ENCODE measurements at places on chromosomes 1 and 21.

GRCh38 chr1:20610970-20611369 is 22.1 kb downstream of the CDA start:
- DNase-seq, result no peak

- no peak for DNase-seq
These were observed 69.2 kb downstream of the NME7 start for GRCh38 chr1:169298441-169298840.

- DNase-seq, result no peak
These were observed 13.5 kb downstream of the MAP3K21 start for GRCh38 chr1:233340966-233341516.

- DNase-seq, result no peak
These were observed 117.6 kb downstream of the CASZ1 start for GRCh38 chr1:10678852-10679251.

- DNase-seq, result no peak
These were observed 4.9 kb downstream of the RCC2 start for GRCh38 chr1:17434601-17435000.

GRCh38 chr1:87148661-87149060 is 180.0 kb upstream of the LMO4 start:
- no peak for DNase-seq

- DNase-seq, result no peak
These were observed 3.4 kb downstream of the RCAN1 start for GRCh38 chr21:34611528-34611927.

GRCh38 chr21:42118901-42119300 is 47.8 kb downstream of the UMODL1 start:
- no peak for DNase-seq

DNA sequence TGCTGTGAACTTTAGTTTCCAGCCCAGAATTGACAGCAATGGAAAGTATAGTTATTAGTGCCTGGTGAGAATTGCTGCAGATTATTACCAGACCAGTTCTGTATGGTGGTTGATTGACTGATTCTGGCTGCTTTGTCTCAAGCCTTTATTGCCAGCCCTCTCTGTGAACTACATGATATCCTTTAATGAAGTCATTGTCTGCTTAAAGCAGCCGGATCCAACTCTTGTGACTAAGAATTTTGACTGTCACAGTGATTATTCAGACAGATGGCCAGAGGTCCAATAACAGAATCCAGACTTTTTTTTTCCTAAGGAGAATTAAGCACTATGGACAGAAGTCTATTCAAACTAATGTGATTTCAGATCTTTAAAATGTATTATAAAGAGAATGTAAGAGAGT is 1548.6 kb upstream of the B3GALT2 start:
- no peak for DNase-seq

DNA sequence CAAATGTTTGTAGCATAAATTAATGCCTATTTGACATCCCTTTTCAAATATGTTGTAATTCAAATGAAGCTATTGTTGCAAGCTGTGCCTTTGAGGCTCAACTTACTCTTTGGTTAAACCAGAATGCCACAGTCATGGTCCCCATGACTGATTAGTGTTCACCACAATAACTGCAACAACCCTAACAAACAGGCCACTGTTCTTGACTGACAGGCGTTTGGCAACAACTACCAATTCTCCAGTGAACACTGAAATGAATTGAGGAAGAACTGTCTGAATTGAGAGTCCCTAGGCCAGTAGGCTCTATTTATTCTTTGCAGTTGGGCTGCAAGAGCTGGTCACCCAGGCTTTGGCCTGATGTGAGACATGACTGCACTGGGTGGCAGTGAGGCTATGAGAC is 6.6 kb upstream of the TMEM167B start:
- DNase-seq, result no peak

DNA sequence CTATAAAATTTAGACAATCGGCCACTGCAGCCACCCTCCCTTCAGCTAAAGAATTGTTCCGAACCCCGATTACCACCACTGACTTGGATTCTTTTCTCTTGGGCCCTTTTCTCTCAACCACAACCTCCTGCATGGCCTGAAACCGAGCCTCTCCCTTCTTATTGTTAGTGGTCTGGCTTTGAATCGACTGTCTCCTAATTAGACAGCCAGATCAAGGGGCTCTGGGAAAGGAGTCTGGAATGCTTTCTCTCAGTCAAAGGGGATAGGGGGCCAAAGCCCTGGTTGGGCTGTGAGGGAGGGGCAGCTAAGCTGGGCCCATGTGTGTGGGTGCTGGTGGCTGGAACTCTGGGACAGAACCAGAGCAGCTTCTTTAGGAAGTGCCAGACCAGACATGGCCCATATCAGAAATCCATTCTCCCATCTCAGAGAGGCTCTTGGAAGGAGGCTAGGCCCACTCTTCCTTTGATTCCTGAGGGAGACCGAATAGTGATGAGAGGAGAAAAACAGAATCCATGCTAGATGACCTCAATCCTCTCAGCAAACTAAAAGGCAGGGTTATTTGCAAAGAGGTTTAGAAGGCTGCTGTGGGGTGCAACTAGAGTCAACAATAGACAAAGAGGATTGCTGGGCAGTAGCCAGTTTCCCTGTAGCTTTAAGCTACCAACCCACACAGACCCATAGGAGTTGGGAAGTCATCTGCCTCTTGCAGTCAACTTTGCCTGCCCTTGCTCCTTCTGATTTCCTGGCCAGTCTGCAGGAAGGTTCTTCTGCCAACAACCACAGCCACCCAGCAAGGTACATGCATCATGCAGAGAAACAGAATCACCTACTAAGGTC is 117.6 kb downstream of the AK5 start:
- DNase-seq, result no peak

- DNase-seq, result no peak
These were observed 9.2 kb downstream of the BACH1 start for GRCh38 chr21:29307718-29308455.

DNA sequence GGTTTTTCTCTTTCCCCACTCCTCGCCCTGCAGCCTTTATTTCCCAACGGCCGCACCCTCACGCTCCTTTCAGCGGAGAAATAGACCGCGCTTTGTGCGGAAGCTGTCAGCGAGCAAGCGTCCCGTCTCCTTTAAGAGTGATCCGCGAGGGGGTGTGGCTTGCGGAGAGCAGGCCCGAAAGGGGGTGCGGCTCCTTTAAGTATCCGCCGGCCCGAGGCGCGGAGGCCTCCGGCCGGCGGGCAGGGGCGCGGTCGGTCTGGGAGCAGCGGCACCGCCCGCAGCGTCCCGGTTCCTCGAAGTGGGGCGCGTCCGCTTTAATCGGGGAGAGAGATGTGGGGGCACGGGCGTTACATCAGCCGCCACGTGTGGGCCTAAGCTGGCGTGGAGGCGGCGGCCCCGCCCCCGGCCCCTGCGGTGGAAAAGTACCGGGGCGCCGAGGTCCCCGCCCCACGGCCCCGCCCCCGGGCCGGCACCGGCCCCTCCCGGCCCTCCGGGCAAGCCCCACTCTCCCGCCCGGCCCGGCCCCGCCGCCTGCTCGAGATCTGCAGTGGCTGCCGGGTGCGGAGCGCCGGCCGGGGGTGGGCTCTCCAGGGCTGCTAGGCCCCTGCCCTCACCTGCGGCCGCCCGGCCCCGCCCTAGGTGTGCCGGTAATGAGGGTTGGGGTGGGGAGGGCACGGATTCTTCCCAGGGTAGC is 1.2 kb downstream of the SLC6A9 start:
- DNase-seq, result peak; percentile 75

GRCh38 chr1:151801846-151802245 is 3.4 kb downstream of the LINGO4 start:
- DNase-seq, result no peak

DNA sequence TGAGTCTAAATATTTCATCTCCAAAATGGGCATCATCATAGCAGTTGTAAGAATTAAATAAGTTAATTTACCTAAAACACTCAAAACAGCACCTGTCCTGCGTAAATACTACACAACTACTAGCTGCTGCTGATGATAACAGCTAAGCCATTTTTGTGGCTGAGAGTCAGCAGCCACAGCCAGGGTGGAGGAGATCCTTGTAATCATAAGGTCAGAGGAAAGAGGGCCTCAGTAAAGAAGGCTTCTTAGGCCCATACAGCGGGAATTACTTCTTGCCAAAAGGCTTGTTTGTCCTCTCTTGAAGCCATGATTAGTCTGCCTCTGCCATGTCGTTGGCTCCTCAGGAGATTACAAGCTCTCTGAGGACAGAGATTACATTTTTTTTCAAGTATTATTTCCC is 245.0 kb downstream of the FGGY start:
- DNase-seq, result no peak

GRCh38 chr1:245687636-245688535 is 533.1 kb downstream of the KIF26B start:
- no peak for DNase-seq

DNA sequence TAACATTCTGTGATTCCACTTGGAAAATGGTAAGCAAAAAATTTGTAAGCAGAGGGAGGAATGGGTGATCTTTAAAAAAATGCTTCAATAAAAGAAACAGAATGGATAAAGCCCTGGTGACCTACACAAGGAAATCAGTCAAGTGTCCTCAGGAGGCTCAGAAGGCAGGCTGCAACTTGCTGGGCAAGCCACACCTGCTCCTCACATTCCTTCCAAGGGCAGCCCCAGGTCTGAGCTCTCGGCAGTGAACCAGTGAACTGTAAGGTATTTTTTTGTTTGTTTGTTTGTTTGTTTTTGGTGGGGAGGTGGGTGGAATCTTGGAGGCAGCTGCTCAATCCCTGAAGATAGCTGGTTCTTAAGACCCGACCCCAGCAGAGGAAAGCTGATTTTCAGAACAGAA is 4.4 kb downstream of the TACSTD2 start:
- DNase-seq, result no peak

DNA sequence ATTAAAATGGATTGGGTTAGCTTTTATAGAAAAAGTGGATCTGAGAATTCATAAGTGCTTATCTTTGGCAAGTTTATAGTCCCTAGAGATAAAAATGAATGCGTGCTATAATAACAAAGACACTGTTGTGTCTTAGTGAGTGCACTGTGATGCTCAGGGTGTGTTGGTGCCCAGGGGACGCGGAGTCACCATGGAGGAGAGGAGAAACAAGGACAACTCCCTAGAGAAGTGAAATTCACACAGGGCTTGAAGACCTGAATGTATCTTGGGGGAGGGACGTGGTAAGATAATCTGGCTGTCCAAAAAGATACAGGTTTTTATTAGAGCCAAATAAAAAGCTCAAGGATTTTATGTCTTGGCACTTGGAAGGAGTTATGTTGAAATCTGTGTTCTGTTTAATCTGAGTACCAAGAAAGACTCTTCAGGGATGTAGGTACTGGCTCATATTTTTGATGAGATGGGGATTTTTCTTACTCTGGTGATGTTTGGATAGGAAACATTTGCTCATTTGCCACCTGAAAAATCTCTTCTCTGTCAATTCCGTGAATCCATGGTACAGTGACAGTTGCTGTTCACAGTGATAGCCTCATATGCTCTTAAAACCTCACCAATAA is 9.6 kb downstream of the SMYD2 start:
- DNase-seq, result no peak

- DNase-seq, result no peak
These were observed 69.2 kb upstream of the SSBP3 start for GRCh38 chr1:54475357-54475881.

DNA sequence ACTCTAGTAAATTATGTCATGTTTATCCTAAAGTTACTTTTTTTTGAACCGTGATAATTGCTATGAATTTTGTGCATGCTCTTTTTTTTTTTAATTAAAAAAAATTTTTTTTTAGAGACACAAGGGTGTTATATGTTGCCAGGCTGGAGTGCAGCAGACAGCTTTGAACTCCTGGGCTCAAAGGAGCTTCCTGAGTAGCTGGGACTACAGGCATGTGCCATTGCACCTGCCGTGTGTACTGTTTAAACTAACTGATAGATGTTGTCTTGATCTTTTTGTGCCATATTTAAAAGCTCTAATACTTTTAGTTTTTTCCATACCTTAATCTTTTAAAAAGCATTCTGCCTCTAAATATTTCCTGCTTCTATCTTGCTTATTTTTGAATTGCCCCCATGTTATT is 60.7 kb downstream of the KIF1B start:
- no peak for DNase-seq

DNA sequence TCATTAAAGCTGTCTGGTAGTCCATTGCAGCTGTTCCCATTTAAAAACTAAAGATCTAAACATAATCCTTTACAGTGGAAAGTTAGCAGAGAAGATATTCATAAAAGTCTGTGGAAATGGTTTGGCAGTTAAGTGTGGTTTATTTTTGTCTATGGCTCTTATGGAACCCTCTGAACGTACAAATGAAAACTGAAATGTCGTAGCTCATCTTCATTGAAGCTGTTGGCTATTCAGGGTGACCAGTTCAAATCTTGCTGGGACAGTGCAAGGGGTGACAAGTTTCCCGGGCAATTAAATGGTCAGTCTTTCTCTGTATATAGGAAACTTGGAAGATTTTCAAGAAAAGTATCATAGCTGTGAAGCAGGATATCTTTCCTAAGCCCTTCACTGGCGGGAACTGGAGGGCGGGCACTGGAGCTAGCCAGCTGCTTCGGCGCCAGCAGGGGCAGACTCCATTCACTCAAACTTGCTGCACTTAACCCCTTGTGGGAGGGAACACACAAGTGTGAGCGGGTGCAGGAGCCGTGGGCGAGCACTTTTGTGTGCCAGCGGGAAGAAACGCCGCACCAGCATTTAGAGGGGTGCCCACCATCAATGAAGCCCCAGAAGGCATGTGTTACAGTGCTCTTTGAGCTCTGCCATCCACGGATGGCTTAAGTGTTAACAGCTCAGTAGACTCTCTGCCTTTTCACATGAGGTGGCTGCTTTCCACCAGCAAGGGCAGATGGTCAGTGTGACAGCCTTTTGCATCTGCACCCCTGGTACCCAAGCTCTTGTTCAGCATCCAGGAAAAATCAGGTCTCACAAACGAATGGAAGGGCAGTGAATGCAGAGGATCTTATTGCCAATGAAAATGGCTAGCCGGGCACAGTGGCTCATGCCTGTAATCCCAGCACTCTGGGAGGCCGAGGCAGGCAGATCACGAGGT is 232.1 kb upstream of the KAZN start:
- DNase-seq, result no peak

All from right renal pelvis (tissue), 4 donors.